T-helper 17 cell (primary cell): ENCODE measurements at places on chromosomes 6 and 20.

DNA sequence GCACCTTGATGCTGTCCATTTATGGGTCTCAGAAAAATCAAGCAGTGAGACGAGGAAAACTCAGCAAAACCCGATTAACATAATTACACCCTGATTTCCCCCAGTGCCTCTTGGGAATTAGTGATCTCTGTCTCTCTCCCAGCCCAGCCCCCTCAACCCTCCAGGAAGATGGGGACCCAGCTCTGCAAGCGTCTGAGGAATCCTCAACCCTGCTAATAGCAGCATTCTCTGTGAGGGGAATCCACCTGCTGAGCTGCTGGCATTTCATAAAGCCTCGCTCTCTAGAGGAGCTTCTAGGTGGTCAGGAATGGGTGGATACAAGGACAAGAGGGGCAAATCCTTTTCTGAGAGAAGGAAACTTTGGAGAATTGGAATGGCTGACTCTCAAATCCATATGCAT, 13.9 kb downstream of the NR2E1 start:
- DNase-seq = no peak

DNA sequence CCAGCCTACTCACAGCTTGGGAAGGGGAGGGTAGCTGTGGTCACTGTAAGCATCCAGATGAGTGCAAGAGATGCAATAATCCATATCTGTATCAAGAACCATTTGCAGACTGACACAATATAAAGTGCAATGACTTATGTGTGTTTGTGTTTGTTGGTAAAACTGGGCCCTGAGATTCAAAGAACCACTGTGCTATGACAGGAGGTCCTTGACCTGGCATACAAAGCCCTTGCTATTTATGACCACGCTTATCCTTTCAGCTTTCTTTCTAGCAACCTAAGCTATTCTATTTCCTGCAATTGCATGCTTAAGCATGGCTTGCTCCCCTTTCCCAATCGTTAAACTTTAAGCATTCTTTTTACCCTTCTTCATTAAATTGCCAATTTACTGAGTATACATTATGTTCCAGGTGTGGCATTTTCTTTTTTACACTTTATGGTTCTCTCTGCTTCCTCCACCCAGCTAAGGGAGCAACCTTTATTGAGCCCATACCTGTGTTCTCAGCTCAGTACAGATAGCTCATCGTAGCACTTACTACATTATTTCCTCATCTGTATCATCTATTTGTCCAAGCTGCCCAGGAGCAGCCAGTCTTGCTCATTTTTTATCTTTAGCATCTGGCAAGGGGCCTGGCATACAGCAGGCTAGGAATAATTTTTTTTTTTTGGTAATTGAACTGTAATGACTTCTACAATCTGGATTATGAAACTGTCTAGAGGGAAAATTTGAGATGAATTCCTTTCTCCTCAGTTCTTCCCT, 3.5 kb downstream of the MCUR1 start:
- DNase-seq = no peak

GRCh38 chr20:23083553-23084220, 2.4 kb downstream of the CD93 start:
- DNase-seq = no peak

- no peak for DNase-seq
Measured at GRCh38 chr20:46990596-46991104, 96.0 kb downstream of the EYA2 start.

GRCh38 chr6:74073999-74074398, 378.0 kb downstream of the CD109 start:
- no peak for DNase-seq

GRCh38 chr20:58715391-58715800, 22.8 kb downstream of the NPEPL1 start:
- no peak for DNase-seq

DNA sequence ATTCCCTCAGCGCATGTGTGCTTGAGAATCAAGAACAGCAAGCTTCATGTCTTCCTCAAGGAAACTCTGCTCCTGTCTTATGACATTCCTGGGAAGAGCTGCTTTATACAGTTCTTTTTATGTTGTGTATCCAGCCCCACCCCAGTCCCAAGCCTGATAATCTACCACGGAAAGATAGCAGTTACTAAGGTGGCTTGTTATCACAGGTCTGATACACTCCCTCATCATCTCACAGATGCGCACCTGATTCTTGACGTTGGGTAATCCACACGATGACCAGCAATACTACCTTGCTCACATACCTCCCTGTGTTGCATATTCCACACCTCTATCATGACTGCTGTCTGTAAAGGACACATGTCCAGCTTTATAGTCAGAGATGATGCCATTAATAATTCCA, 3.2 kb downstream of the NHLRC1 start:
- DNase-seq = no peak

DNA sequence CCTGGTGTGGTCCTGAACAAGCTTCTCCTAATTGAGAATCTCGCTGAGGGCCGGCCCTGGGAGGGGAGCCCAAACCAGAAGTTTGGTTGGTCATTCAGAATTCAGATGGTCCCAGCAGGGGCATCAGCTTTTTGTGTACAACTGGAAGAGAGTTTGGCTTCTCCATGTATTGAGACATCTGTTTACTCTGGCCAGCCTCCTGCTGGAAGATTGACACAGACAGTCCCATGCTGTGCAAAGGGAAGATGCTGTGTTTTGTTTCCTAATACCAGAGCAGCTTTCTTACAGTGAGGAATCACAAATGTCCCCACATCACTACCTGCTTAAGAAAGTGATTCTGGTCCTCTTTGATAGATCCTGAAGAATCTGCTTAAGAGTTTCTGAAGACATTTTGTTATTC, 97.8 kb downstream of the PLEKHG1 start:
- DNase-seq = no peak

DNA sequence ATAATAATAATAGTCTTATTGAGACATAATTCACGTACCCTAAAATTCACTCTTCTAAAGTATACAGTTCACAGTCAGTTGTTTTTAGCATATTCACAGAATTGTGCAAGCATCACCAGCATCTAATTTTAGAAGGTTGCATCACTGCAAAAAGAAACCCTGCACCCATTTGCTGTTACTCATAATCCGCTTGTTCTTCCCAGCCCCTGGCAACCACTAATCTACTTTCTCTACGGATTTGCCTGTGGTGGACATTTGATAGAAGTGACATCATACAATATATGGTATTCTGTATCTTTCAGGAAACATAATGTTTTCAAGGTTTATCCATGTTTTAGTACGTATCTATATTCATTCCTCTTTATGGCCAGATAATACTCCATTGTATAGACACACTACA, 41.5 kb upstream of the FAM184A start:
- no peak for DNase-seq
